ENCODE measurements at places on chromosomes 5 and 9.

GRCh38 chr5:151477101-151477500 lies 29.7 kb downstream of the SLC36A1 start:
- no peak for DNase-seq

GRCh38 chr5:151357792-151358191 lies 10.4 kb upstream of the SLC36A2 start:
- DNase-seq, result no peak

- DNase-seq, result no peak
These were observed 200.2 kb downstream of the SPATA31D1 start for GRCh38 chr9:82188817-82189216.

- no peak for DNase-seq
These were observed 232.3 kb downstream of the GAS1 start for GRCh38 chr9:86714999-86715398.

GRCh38 chr5:177302354-177303110 lies 987 bp downstream of the RAB24 start:
- DNase-seq, result no peak

DNA sequence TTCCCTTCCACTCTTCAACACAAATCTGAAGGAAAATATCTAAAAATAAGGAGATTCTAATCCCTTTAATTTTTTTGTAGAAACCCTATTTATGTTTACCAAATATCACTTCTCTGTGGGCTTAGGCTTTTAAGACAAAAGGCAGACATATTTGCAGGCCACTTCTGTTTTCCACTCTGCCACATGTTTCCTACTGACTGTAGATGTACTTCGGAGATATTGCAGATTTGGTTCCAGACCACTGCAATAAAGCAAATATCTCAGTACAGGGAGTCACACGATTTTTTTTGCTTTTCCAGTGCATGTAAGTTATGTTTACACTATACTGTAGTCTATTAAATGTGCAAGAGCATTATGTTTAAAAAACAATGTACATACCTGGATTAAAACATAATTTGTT lies 219.0 kb downstream of the SREK1 start:
- DNase-seq, result no peak

DNA sequence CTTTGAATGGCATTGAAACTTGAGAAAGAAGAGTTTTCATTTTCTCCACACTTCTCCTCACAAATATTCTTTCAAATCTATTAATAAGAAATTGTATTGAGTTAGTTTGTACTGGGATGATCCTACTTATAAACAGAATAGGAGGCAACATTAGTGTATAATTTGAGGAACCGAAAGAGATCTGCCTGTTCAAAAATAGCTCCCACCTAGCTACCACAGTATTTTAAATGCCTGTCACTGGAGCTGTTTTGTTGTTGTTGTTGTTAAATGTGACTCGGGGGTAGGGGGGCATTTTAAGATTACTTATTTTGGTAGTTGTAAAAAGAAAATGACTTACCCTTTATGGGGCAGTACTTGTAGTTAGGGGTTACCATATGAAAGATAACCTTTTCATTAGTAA lies 20.1 kb upstream of the HAPLN1 start:
- DNase-seq, result no peak

DNA sequence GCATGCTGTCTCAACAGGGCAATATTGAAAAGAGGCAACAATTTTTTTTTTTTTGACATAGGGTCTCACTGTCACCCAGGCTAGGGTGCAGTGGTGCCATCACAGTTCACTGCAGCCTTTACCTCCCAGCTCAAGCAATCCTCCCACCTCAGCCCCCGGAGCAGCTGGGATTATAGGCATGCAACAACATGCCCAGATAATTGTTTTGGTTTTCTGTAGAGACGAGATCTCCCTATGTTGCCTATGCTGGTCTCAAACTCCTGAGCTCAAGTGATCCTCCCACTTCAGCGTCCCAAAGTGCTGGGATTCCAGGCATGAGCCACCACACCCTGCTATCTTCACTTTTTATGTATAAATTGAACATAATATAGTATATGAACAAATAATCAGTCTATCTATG lies 47.6 kb downstream of the PRELID2 start:
- no peak for DNase-seq

- DNase-seq, result no peak
These were observed 75.7 kb downstream of the NR6A1 start for GRCh38 chr9:124695280-124695890.

DNA sequence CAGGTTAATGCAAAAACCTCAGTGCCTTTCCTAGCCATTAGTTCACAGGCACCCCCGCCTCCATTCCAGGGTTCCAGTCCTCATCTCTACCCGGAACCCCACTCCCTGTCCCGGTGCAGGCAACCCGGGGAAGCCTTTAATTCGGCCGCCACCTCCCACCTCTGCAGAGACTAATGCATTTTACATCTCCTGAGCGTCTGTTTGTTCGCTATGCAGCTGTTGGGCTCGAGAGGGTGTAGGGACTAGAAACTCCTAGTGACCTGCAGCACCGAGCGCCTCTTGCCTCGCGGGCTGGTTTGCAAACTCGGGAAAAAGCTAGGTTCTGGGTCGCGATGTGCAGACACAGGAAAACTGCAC lies 3.6 kb downstream of the GDNF start:
- DNase-seq, result no peak

- DNase-seq, result no peak
These were observed 303.8 kb upstream of the IRX4 start for GRCh38 chr5:2186472-2187015.

GRCh38 chr5:159050316-159051143 lies 49.2 kb downstream of the EBF1 start:
- no peak for DNase-seq

- DNase-seq, result no peak
These were observed 43.6 kb downstream of the MAP3K1 start for GRCh38 chr5:56858777-56859442.

DNA sequence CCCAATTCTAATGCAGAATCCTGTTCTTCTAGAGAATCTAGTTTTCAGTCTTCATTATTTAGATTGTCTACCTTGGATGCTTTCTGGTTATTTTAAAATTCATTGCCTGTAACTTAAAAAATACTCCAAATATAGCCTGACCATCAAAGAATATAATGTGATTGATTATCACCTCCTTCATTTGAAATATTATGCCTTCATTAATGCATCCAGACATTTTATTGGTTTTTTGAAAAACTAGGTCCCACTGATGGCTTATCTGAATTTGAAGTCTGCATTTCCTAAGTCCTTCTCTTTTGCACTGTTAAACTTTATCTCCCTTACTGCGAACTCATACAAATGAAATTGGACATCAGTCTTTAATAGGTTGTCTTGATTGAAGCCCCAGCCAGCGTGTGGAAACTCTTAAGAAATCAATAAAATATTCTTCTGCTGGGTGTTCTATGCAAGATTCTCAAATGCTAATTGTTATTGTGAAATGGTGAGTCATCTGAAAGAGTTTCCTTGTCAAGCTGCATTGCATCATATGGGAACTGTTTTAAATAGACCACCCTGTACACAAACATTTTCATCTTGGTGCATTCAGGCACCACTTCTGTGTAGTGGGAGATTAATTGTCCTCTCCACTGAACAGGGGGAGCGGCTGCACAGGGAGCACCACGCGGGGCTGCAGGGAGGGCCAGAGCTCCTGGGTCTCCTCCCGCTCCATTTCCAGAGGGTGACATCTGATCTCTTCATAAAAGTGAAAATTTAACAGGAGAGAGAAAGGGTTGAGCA lies 92.3 kb upstream of the FANCC start:
- no peak for DNase-seq

- no peak for DNase-seq
These were observed 263.9 kb downstream of the CHSY3 start for GRCh38 chr5:130168211-130168610.

GRCh38 chr5:589588-589987 lies 22.6 kb upstream of the CEP72 start:
- no peak for DNase-seq

DNA sequence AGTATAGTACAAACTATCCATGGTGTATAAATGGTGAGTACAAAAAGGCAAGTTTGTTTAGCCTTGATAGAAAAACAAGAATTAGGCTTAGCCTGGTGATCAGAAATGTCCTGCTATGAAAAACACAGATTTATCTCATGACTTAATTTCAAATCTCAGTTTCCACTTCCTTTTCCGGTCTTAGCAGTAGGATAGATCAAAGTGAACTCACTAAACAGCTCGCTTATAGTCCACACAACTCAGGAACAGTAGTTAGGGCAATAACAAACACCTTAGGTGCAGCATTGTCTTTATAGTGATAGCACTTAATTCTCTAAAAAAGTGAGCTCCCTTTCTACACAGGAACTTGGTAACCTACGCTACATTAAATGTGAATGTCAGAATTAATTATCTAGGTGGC lies 11.4 kb downstream of the GOLGA1 start:
- DNase-seq, result no peak

DNA sequence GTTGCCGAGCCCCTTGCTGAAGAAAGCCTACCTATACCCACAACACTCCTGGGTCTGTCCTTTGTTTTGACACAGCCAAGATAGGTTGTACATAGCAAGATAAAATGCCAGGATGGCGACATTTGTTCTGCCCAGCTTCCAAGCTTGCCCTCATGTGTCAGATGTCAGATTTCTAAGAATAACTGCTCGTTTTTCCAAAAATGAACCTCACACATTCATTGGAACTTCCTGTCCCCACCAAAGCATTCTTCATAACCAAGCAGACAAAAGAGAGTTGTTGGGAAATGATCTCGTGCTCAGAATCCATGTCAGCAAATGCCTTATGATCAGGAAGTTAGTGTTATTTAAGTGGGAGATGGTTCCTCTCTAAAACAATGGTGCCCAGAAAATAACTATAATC lies 210.1 kb downstream of the ZNF608 start:
- no peak for DNase-seq

DNA sequence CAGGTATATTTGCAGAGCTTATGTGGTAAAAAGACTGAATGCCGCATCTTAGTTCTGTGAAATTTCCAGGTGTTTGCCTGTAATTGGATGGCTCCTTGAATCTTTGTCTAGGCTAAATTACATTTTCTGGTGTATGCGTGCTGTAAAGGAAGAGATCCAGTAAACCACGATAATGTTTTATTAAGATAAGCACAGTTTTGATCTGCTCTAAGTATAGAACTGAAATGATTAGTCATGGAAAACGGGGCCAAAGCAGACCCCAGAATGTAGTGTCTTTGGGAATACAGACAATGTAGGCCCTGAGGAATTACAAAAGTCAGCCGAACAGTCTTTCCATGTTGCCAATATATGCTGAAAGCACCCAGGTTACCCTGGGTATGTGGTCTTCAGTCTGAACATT lies 257.3 kb downstream of the FANCC start:
- no peak for DNase-seq

GRCh38 chr5:11468334-11469039 lies 435.8 kb downstream of the CTNND2 start:
- DNase-seq, result no peak

- DNase-seq, result no peak
These were observed 83.3 kb upstream of the RETREG1 start for GRCh38 chr5:16700081-16700480.

GRCh38 chr5:122965111-122965510 lies 71.4 kb downstream of the PPIC start:
- no peak for DNase-seq

DNA sequence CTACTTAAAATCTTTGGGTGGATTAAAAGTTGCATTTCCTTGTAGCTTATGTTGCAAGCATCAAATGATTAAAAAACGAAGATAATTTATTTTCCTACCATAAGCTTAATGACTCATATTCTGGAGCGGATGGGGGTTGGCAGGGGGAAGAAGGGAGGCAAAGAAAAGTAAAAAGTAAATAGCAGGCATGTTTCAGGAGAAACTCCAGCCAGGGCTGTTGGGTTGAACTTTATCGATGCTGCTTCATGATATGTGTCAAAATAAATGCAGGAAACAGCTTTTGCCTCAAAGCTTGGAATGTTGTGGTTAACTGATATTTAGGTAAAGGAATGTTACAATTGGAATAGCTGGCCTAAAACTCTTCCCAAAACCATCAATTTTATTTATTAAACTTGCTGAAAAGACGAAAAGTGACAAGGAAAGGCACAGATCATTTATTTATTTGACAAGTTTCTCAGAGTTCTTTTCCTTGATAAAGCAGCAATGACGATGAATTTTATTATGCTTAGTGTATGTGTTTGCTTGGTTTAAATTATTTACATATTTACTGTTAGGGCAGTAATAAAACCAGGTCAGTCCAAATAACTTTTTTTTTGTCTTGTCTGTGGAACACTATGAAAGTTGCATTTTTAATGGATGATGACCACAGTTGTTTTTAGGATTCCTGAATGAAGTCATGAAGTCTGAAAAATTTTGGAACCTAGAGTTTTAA lies 177.9 kb downstream of the PCSK1 start:
- no peak for DNase-seq

GRCh38 chr5:56649569-56649968 lies 165.8 kb upstream of the MAP3K1 start:
- DNase-seq, result no peak

GRCh38 chr9:6669881-6670280 lies 24.4 kb upstream of the GLDC start:
- DNase-seq, result no peak

GRCh38 chr5:140236891-140237598 lies 62.1 kb downstream of the CYSTM1 start:
- no peak for DNase-seq

- no peak for DNase-seq
These were observed 16.4 kb upstream of the PDCD1LG2 start for GRCh38 chr9:5493679-5494511.

GRCh38 chr9:120726484-120726883 lies 12.2 kb upstream of the MEGF9 start:
- DNase-seq, result no peak

DNA sequence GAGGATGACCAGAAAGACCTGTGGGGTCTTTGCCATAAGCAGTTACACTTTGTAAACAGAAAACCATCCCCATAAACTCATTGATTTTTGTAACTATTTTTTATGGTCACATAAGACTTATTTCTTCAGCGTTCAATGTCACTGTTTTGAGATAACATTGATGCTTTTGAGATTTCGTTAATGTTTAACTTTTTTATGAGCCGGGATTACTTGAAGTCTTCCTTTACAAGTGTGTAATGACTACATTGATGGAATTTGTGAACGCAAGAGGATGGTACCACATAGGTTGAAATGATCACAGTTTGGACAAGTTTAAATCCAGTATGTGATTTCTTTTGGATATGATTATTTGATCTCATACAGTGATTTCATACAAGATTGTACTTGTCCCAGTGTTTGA lies 1.8 kb downstream of the SLC12A2 start:
- DNase-seq, result no peak

GRCh38 chr9:134743853-134744252 lies 102.2 kb downstream of the COL5A1 start:
- no peak for DNase-seq

GRCh38 chr5:171641891-171642290 lies 143.7 kb upstream of the SMIM23 start:
- DNase-seq, result no peak

DNA sequence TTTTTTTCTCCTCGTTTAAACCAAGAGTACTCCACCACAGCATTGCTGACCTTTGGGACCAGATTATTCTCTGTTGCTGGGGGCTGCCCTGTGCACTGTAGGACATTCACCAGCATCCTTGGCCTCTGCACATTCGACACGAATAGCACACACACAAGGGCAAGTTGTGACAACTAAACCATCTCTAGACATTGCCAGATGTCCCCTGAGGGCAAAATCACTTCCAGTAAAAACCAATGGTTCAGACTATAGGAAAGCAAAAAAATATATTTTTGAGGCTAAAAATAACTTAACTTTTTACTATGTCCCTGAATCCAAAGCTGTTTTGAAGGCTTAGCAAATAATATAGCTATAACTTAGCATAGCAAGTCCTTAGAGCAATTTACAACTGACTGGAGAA lies 65.9 kb downstream of the SEMA5A start:
- DNase-seq, result no peak

- DNase-seq, result no peak
These were observed 45.3 kb upstream of the TMC1 start for GRCh38 chr9:72476100-72476499.

Data from naive thymus-derived CD4-positive, alpha-beta T cell (primary cell).